ENCODE measurements at places on chromosomes 1 and 21.

- no peak for DNase-seq
Observed at GRCh38 chr1:208209896-208210589, 34.1 kb downstream of the PLXNA2 start.

DNA sequence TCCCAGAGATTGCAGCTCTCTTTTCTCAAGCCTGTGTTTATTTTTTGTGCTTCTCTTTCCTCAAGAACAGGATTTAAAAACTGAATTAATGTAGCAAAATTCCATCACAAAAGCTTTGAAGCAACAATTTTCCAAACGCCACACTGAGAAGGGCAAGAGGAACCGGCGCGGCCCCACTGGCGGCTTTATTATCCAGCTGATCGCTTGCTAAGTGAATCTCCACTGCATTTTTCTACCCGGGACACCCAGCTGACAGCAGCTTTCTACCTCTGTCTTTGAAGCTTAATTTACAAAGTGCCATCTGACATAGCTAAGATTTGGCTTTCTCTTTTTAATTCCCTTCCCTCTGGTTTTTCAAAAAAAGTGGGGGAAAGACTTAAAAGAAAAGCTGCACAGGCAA lies 369.3 kb upstream of the C1orf174 start:
- no peak for DNase-seq

DNA sequence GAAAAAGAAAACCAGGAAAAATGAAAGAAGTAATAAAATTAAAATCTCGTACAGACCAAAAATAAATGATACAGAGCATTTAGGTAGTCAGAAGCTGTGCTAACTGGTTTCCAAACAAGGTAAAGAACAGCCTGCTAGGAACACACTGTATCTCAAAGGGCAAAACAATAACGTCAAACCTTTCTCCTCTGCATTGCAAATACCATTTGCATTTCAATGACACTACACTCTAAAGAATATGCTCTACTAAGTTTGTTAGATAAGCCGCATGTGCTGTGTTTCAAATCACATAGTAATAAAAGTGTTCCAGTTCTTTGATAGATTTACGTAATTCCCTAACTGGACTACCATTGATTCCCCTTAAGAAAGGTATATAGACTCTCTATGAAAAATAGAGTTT lies 648.8 kb downstream of the PLA2G4A start:
- DNase-seq: no peak

DNA sequence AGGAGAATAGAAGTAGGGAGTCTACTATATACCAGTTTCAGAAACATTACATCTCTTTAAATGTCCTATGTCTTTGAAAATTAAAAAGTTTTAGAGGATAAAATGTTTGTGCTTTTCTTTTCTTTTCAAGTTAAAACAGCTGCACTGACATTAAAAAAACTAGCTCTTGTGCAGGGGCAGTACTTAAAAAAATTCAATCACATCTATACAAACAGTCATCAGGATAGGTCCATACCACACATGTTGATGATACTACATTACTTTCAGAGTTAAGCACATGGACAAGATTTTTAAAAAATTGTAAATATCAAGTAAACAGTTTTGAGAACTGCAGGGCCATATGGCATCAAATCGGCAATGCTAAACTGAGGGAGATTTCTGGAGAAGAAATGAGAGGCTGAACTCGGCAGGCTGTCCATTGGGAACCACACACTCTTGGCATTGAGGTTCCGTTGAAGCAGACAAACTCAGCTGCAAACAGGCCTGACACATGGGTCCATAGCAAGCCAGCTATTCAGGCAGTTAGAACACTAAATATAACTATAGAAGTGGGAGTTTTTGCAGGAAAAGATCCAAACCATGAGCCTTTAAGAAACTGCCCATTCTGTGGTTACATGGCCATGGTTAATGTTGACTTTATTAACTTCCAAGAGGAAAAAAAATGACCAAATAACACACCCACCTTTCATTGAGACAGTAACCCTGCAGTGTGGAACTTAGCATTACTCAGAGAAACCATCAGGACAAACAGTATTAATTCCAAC lies 84.5 kb upstream of the BCL10 start:
- DNase-seq: no peak

- DNase-seq: no peak
Observed at GRCh38 chr1:151512801-151513625, 1.8 kb downstream of the CGN start.

DNA sequence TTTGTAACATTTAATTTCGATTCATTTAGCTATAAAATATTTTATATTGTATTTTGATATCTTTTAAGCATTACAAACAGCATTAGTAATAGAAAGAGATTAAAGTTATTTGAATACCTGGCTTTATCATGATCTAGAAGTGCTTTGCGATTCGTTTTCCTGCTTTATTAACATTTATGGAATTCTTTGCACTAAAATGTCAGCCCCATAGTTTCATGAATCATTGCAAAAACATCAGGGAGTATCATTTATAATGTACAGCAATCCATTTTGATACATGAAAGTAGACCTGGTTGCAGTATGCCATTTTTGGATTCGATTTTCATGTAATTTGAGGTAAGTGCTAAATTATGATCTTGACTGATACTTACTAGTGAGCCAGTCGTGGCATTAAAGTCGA lies 108.0 kb upstream of the DPYD start:
- DNase-seq: no peak

GRCh38 chr1:197683280-197683679 lies 92.0 kb downstream of the DENND1B start:
- DNase-seq: no peak

All from T-helper 2 cell (primary cell).